ENCODE measurements at places on chromosomes 13 and 19.
A peak's percentile ranks its signal among the peaks of the same experiment; 100 is the strongest.

DNA sequence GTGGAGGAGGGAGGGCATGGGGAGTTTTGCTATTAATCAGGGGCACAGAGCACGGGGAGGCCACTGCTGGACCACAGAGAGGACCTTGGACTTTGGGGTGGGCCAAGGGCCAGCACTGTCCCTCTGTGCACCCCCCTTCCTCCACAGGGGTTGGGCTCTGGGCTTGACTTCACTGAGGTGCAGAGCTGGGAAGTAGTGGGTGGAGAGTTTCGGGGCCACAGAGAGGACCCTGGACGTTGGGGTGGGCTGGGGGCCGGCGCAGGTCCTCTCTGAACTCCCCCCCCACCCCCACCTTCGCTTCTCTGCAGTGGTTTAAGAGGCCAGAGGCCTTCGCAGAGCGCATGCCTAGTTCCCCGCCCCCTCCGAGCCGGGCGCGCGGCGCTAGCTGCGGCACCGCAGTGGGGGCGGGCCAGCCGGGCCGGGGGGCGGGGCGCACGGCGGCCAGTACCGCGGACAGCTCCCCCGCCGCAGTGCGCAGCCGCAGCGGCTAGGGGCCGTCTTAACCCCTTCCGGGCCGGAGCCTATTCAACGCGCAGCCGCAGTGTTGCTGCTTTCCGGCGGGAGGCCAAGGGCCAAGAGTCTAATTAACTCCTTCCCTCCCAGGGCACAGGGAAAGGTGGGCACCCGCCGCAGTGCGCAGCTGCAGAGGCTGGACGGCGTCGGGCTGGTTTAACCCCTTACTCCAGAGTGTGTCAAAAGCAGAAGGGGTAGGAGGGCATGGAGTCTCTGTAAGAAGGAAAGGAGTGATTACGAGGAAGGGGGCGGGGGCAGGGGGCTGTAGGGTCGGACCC is 3.7 kb downstream of the KCNC3 start:
- DNase-seq = peak; percentile 60

DNA sequence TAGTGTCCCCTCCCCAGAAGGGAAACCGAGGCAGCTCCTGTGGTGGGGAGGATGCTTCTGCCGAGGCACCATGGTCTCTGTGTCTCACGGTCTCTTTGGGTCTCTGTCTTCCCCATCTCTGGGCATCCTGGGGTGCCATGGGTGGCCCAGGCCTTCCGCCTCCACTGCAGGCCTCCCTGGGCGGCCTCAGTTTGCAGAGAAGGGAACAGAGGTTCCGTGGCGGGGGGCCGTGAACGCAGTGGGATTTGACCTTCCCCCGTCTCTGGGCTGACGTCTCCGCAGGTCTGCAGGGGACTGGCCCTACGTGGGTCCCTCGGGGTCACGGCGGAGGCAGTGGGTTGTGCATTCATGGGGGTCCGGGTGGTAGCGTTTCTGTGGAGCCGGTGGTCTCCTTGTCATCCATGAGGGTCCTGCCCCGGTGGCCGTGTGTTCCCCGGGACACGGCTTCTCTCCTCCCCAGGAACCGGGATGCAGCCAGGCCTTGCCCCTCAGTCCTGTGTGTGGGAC is 4.6 kb downstream of the EFNA2 start:
- no peak for DNase-seq

DNA sequence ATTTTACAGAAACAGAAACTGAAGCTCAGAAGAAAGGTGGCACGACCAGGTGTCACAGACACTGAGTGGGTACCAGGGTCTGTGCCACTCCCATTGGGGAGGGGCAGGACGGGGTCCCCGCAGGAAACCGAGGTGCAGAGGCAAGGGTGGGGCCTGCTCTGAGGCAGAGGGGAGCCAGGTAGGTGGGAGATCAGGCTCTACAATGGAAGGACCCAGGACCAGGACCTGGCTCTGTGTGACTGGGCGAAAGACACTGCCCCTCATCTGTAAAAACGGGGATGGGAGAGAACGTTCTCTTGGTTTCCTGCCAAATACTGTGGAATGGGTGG is 2.8 kb downstream of the PTGIR start:
- DNase-seq = no peak

- no peak for DNase-seq
Observed at GRCh38 chr13:24290280-24290932, 19.0 kb upstream of the C1QTNF9 start.

DNA sequence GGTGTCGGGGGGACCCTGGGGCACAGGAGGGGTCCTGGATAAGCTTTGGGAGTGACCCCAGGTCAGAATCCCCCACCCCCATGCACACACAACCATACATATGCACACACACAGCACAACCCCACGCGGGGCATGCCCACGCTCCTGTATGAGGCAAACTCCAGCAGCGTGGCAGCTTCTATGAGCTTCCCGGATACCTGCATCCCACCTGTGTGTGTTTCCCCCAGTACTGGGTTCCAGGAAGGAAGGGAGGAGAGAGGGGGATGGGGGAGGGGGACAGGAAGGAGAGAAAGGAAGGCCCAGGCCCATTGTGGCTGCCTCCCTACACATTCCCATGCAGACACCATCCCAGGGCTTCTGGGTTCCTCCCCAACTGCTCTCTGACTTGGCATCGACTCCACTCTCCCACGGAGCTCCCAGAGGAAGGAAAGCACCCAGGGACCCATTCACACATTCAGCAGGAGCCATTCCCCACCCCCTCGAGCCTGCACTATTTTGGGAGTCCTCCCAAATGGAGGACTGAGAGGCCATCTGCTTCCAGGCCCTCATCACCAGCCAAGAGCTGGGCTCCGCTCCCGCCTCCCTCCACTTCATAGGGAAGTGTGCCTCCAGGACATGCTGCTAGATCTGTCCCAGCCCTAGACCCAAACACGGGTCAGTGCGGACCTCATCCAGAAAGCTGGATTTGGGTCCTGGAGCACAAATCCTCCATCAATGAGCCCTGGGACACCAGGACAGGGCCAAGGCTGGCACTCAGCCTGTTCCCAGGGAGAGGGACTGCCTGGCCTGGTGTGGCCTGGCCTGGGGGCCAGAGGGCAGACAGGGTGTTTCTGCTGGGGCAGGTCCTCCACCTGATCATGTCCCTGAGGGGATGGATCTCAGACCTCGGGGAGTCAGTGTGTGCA is 13.2 kb downstream of the PRR36 start:
- no peak for DNase-seq

DNA sequence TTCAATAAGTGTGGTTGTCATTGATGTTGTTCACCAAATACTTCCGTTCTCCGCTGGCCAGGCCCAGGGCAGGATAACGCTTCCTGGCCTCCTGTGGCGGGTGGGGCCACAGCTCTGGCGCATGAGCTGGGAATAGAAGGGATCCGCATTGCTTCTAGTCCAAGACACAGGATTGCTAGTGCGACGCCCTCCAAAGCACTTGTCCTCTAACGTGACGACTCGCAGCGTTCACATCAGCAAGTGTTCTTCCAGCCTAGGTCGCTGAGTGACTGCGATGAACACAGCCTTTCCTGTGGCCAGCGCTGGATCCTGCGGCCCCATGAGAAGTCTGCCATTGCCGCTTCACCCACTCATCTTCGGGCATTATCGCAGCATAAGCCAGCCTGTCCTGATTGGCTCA is 39.4 kb downstream of the VSTM2B start:
- DNase-seq = no peak

- DNase-seq = no peak
Observed at GRCh38 chr13:95245071-95245470, 56.2 kb downstream of the ABCC4 start.

GRCh38 chr13:110559986-110560385 is 1.5 kb downstream of the RAB20 start:
- DNase-seq = no peak

- no peak for DNase-seq
Observed at GRCh38 chr13:51845574-51846318, 769 bp upstream of the TMEM272 start.

GRCh38 chr19:12293777-12294248 is 870 bp downstream of the ZNF44 start:
- peak; percentile 34 for DNase-seq

- DNase-seq = no peak
Observed at GRCh38 chr19:54485851-54486250, 12.8 kb upstream of the CDC42EP5 start.

GRCh38 chr19:34974646-34975045 is 10.6 kb upstream of the ZNF792 start:
- no peak for DNase-seq

DNA sequence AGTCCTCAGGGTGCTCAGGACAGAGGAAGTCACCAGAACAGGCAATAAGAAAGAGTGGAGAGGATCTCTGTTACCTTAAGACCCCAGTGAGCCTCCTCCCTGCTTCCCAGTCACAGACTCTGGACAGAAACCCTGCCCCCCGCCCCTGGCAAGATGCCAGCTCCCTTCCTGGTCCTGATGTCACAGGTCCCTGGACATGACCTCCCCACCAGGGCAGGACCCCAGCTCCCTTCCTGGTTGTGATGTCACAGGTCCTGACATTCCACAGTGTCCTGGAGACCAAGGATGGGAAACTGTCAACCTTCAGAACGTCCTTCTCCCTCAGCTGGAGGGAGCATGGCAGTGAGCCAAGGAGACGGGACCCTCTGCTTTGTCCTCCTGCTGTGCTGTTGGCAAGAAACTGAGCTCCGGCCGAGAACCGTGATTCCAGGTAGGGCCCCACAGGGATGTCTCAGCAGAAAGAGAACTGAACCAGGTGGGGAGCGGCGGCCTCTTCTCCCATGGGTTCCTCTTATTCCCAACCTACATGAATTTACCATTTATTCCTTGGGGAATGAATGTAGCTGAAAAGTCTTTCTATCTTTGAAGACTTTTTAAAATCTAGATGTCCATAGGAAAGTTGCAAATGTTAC is at the start of gene SPACA7:
TSS of gene SPACA7 (plus strand) at position 306 of the 632 bp plus-strand sequence. CDS start at position 337, 31 bp downstream.
- no peak for DNase-seq

DNA sequence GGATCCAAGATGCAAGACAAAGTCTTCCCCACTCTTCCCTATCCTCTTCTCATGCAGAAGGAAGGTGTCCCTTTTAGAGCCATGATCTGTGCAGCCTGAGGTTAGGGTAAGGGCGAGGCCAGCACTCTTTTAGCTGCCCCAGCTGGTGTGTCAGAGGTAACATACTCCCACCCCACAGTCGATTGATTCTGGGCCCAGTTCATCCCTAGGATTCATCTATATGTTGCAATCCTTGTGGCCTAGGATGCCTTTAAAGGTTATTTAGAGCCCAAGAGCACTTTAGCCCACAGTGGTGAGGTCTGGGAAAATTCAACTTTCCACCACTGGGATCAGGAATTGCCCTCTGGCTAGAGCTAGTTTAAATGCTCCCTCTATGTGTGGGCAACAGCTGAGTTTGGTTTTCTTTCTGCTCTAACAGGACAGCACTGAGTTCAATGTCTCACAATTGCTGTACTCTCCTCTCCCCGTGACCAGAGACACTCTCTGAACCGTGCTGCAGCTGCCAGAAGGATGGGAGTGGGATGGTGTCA is 201.3 kb upstream of the SERP2 start:
- DNase-seq = no peak

DNA sequence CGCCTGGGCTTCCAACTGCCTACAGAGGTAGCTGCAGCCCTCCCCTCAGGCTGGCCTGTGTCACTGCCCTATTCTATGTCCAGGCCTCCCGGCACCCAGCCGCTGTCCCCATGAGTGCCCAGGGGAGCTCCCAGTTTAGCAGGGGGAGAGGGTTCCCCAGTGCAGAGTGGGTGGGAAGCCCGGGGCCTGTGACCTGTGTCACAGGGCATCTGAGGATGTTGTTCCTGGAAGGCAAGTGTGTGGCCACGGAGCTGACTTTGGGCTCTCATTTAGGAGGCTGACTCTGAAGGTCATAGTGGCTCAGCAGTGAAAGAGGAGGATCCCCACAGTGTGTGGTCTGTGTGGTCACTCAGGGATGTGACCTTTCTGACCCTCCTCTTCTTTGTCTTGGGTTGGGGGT is 25.1 kb downstream of the PPP1R37 start:
- no peak for DNase-seq

GRCh38 chr13:75770592-75771011 is 134.5 kb downstream of the LMO7 start:
- no peak for DNase-seq

DNA sequence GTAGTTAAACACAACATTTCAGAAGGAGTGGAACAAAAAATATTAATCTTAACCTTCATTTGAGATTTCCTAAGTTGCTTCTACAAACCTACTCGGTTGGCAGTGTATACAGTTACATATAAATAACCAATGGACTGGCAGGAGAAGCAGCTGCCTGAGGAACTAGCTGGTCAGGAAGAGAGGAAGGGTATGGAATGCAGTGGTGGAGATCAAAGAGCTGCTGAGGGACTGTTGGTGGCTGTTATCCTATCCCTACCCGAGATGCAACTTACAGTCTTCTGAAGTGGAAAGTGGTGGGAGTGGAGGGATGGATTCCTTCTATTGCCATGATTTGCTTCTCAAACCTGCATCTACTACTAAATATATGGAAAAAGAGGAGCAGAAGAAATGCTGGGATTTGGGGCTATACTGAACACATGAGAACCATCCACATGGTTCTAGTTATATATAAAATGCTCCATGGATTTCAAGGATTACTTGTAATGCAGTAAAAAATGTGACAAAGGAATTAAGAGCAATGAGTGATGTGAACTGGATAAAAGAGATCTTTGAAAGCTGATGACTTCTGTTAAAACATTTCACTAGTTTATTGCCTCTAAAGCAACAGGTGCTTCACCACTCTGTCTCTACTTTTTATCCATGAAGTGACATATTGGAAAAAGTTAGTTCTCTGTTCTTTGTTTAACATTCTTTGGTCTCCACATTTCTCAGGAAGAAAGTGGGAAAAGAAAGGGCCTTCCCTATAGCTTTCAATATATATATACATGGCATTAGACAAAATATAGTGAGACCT is 29.9 kb downstream of the MICU2 start:
- no peak for DNase-seq

GRCh38 chr13:30107521-30108136 is 199.7 kb downstream of the KATNAL1 start:
- DNase-seq = no peak

- DNase-seq = peak; percentile 21
Observed at GRCh38 chr19:46495786-46496099, at the start of gene PNMA8B. PNMA8B (minus strand) TSS chr19:46495867; CDS start chr19:46495465, 402 bp downstream.

DNA sequence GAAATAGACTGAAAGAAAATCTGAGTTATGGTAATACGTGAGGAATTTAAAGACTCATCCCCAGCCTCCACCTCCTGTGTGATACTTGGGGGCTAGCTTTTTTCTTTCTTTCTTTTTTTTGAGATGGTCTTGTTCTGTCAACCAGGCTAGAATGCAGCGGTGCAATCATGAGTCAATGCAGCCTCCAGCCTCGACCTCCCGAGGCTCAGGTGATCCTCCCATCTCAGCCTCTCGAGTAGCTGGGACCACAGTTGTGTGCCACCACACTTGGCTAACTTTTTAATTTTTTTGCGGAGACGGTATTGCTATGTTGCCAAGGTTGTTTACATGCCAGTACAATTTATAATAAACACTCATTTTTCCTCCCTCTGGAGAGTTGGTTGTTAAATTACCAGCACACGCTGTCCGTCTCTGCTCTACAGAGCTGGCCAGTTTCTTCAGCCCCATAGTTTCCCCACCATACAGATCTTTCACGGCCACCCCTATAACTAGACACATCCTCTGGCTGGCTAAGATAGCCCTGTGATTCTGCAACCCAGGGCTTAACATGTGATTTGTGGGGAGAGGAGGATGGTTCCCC is 4.8 kb downstream of the TNFSF9 start:
- no peak for DNase-seq
